ENCODE measurements at places on chromosomes 4 and X.

GRCh38 chrX:119990556-119991004 lies 47.0 kb upstream of the NKAP start:
- no peak for DNase-seq

GRCh38 chr4:106618956-106619355 lies 250.4 kb upstream of the GIMD1 start:
- DNase-seq, result no peak

DNA sequence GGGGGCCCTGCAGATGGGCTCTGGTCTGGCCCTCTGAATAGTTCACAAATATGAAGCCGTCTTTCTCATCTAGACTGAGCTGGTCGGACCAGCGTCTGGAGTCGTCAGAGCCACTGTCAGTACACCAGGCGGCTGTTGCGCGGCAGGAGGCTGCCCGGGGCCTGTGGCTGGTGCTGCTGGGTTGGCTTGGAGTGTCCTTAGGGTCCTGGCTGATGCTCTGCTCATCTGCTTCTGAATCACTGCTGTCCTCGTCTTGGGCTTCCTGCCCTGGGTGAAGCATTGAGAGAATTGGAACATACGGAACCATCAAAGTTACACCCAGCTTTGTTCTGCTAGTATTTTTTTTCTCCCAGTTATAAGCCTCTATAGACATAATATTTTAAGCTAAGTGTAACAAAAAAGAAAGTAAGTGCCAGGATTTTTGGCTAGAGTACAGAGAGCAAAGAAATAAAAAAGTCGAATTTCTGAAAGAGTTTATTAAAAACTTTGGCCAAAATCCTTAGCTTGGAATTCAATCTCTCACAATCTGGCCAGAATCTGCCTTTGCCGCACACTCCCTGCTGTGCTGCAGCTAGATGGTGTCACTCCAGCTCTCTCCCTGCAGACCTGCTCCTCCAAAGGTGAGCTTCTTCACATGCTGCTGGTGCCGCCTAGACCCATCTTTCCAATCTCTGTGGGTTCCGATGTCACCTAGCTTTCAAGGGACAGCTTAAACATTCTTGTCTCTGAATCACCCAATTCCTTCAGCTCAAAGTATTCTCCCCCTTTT lies 96.2 kb downstream of the CDS1 start:
- no peak for DNase-seq

- DNase-seq, result no peak
Observed at GRCh38 chr4:1172971-1173757, 781 bp upstream of the SPON2 start.

DNA sequence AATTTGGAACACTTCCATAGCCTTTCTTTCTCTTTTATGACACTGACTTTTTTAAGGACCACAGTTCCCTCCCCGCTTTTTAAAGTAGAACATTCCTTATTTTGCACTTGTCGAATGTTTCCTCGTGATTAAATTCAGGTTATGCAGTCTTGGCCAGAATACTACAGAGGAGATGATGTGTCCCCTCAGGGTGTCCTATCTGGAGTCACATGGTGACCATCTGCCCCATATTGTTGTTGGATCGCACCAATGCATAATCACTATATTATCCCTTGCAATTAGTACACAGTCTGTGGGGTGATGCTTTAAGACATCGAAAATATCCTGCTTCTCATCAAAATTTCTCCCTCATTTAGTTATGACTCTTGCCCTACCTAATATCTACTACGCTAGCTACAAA lies 27.4 kb downstream of the WDFY3 start:
- no peak for DNase-seq

GRCh38 chrX:110070970-110071369 lies 68.1 kb downstream of the TMEM164 start:
- DNase-seq, result no peak

DNA sequence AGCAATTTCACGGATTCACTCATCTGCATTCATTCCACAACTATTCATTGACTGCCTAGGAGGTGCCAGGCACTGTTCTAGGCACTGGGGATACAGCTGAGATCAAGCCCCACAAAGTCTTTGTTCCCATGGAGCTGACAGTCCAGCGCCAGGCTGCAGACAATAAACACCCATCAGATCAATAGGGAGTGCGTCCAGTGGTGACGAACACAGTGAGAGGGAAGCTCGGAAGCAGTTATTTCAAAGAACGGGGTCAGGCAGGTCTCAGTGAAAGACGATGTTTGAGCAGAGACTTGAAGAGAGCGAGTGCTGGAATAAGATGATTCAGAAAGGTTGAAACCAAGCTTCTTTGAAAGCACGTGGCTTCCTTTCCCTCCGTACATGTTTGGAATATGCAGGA lies 167.2 kb downstream of the EVC2 start:
- DNase-seq, result no peak

DNA sequence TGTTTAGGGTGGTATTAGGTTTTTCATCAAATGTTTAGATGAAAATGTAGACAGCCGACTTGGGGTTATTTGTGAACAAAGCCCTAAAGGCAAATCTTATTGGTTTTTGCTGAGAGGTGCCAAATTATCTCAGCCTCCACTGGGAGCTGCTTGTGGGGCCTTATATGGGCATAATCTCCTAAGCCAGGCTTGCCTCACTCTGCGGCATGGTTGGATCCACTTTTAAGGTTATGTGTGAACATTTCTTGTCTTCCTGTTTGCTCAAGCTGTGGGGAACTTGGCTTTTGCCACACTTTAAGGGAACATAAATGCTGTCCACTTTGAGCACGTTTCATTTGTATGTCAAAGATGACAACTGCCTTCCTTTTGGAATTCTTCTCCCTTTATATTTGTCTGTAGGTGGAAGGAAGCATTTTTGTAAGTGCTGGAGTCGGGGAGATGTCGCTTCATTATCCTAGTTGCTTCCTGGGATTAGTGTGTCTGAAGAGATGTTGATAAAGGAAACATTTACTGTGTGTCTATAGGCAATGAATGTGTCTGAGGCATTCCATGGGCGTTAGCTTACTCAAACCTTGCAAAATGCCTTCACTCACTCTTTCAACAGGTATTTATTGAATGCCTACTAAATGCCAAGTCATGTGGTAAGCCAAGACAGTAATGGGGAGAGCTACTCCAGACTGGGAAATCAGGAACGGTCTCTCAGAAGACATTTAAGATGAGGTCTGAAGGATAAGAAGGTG lies 78.3 kb downstream of the SLC9A6 start:
- DNase-seq, result no peak

DNA sequence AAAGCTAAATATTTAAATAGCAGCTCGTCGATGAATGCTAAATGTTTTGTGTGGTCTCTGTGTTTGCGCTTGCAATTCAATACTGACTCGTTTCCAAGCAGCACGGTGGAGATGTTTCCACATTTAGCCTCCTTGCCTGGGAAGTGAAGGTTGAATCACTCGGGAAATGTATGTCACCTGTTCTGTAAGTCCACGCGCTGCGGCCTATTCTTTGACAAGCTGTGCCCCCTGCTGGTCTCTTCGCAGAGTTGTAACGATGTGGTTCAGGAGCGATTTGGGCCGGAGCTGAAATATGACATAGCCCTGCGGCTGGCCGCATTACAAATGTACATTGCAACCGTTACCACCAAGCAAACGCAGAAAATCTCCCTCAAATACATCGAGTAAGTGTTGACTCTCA lies 89.6 kb upstream of the PRPS2 start:
- no peak for DNase-seq

DNA sequence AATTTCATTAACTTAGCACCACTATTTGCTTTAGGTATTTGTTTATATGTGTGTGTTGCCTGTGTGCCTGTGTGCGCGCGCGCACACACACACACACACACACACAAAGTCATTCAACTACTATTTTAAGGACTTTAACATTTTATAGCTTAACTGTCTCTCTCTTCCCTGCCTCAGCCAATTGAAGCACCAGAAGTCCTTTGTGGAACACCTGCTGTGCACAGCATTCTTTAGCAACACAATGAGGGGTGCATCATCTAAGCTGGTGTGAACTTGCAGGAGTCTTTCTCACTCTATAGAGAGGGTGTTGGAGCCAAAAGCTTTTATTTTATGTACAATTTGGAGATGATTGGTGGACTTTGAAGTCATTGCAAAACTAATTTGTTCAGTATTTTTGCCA lies 31.3 kb downstream of the SLIT2 start:
- DNase-seq, result no peak

DNA sequence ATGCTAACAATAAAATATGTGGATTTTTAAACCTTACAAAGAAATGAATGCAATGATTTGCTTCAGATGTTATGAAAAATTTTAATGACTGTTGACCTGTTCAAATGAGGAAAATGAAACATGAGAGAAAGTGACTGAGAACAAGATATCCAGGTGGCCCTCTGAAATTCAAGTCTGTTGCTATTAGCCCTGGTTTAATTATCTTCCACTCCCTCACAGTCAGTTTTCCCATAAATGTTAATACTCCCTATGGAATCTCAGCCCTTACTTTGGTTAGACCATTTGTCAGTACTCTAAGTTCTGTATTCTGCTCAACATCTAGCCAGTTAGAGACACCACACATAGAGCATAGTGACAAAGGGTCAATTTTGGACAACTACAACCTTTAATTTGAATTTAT lies 327.8 kb downstream of the PDGFC start:
- DNase-seq, result no peak

- DNase-seq, result no peak
Observed at GRCh38 chr4:41360921-41361793, 104.4 kb downstream of the UCHL1 start.

DNA sequence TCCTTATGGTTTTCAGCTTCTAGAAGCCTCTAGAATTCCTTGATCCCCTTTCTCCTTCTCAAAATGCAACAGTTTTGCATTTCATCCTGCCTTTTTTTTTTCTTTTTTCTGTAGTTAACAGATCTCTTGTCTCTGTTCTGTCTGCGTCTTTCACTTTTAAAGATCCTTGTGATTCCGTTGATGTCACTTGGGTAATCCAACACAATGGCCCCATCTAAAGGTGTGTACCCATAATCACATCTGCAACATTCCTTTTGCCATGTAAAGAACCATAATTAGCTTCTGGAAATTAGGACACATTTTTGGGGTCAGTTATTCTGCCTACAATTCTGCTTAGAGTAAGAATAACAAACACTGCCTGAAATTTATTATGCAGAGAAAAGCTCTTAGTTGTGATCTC lies 1180.9 kb upstream of the ADGRL3 start:
- DNase-seq, result no peak

DNA sequence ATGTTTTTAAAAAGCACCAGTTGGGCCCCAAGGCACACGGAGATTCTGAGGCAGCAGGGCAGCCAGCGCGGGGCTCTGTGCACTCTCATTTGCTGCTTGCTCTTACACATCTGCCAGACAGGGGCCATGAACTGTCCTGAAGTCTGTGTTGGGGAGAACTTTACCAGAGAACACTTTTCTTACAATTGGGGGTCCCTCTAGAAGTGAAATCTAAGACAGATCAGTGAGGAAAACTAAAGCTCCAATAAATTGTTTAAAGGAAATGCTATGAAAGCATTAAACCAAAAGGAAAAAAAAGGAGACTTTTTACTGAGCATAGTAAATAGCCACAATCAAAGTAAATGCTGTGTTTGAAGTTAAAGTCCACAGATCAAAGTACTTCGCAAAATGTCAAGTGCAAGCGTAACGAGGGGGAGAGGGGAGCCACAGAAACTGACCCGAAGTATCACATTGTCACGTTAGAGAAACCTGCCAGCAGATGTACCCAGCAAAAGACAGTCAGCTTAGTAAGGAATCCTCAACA lies 37.8 kb downstream of the SORBS2 start:
- no peak for DNase-seq

DNA sequence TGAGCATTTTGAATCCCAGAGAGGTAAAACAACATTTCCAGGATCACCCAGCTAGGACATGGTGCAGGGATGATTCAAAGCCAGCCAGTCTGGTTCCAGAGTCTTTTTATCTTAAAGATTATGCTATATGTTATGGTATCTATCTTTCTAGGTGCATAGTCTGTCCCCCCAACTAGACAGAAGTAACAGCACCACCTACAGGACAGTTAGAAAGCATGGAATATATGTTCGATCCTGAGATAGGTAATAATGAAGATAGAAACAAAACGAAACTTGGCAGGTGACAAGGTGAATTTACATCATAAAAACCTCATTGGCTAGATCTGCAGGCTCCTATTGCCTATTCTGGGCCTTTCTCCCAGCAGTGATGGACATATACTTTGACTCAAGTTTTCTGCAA lies 723.2 kb downstream of the SMARCA1 start:
- DNase-seq, result no peak

- DNase-seq, result no peak
Observed at GRCh38 chr4:26647523-26648224, 63.8 kb downstream of the TBC1D19 start.

- DNase-seq, result no peak
Observed at GRCh38 chr4:173170182-173170778, 1.7 kb downstream of the GALNT7 start.

GRCh38 chr4:68433582-68433981 lies 13.7 kb upstream of the TMPRSS11E start:
- DNase-seq, result no peak

DNA sequence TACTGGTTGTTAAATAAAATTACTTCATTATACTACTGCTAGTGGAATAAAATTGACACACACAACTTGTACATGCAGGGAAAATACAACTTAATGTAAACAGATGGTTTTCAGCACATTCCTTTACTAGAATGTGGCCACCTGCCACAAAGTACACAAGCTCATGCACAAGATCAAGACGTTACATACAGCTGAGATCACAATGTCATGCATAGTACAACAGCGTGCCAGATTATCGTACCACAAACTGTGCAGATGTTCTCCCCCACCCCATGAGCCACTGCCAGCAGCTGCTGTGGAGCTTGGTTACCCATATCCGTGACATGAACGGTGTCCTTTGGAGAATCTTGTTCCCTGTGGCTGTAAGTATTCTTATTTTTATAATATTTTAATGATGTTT lies 27.7 kb downstream of the FBXO8 start:
- DNase-seq, result no peak

DNA sequence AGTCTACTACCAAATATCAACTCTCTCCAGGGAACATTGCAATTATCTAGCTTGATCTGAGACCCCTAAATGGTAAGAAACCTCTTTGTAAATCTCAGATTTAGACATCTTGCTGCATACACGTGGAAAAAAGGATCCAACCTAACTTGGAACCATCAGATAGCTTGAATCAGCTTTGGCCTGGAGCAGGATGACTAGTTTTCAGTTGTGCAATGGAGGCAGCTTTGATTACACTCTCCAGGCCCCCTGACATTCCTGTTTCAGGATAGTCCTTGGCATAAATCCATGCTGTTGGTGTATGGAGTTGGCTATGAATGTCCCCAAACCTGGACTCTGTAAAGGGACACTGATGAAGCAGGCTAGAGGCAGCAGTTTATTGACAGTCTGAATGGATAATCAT lies 1061.9 kb upstream of the TENM3 start:
- DNase-seq, result no peak

GRCh38 chr4:83589279-83589678 lies 53.4 kb downstream of the GPAT3 start:
- no peak for DNase-seq

DNA sequence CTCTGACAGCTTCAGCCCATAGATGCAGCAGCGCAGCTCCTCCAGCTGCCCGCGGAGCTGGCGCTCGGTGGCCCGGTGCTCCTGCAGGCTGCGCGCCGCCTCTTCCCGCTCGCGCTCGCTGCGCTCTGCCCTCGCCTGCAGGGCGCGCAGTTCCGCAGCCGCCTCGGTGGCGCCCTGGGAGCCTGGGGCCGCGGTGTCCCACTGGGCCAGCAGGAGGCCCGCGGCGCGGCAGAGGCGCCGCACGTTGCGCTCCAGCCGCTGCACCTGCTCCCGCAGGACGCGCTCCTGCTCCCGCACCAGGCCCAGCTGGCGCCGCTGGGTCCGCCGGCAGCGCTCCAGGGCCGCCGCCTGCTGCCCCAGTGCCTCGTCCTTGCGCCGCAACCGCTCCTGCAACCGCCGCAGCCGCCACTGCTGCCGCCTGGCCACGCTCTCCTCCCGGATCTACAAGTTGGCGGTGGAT lies 10.1 kb downstream of the C4orf50 start:
- no peak for DNase-seq

GRCh38 chr4:112747036-112747435 lies 110.1 kb downstream of the LARP7 start:
- no peak for DNase-seq

All from stimulated activated CD8-positive, alpha-beta memory T cell treated with anti-CD3 and anti-CD28 coated beads, Interleukin-2, amount 100 ng/mL, for 48 hours (primary cell).